Tibial nerve (tissue), 4 donors: ENCODE measurements at places on chromosomes 2 and 18.

GRCh38 chr18:57807336-57808117 is 4.4 kb upstream of the ATP8B1 start:
- no peak for DNase-seq

DNA sequence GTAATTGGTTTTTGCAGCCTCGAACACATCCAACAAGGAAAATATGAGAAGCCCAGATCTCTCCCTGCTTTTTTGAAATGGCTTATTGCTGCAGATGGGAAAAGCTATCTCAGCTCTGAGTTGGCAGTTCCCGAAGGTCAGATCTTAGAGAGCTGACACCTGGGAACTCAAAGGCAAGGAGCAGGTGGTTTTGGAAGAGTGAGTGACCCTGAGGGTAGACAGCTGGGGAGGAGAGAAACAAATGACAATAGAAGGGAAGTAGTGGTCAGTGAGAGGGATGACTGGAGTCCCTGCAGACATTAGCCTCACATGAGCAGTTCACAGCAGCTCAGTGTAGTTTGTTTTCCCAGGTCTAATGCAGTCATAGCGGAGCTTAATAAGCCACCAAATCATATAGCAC is 317.9 kb downstream of the STK39 start:
- DNase-seq = no peak

- no peak for DNase-seq
Measured at GRCh38 chr2:143572421-143572820, 443.2 kb downstream of the ARHGAP15 start.

DNA sequence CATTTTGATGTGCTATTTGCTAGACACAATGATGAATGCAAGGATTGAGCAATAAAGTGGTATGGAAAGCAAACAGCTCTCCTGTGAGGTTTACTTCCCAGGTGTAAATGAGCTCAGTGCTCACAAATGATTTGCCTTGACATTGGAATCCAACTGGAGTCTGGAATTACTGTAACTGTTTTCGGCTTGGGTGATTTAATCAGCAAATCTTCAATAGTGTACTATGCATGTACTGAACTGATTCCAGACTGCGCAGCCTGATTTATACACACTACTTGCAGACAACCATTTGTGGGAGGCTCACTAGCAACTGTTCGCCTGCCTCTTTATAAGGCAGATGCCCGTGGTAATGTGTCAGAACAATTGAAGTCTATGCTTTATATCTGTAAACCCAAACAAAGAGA is 27.9 kb upstream of the SOX11 start:
- no peak for DNase-seq

- no peak for DNase-seq
Measured at GRCh38 chr2:3447789-3448317, 68.4 kb downstream of the TRAPPC12 start.

DNA sequence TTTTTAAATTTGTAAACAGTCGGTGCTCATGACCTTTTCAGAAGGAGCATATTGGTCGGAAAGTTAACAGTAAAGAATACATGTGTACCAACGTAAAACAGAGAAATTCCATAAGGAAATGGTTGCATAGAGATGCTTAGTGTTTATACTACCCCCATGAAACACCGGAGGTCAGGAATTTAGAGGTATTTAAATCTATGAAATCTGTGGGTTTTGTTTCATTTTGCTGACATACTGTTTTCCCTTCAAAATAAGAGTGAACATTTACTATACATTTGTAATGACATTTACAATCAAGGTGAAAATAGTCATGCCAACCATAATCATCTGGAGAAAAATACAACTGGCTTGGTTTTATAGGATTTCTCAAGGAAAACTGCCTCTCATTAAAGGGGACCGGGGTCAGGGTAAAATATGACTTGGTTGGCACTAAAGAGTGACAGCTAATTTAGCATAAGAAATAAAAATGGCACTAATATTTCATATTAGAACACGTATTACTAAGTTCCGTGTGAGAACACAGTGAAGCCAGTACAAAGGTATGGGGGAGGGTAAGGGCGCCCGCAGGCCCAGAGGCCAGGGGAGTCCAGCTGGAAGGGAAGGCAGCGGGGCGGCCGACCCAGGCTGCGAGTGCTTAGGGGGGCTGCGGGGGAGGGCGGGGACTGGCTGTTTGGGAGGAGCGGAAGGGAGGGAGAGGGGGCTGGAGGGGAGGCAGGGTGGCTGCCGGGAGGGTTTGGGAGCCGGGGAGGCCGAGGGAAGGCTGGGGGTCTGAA is 1.1 kb upstream of the RNU4ATAC start:
- peak; percentile 30 for DNase-seq

- no peak for DNase-seq
Measured at GRCh38 chr2:241618296-241618805, 18.6 kb downstream of the THAP4 start.

GRCh38 chr18:25289001-25289631 is 62.9 kb downstream of the ZNF521 start:
- DNase-seq = peak; percentile 43

DNA sequence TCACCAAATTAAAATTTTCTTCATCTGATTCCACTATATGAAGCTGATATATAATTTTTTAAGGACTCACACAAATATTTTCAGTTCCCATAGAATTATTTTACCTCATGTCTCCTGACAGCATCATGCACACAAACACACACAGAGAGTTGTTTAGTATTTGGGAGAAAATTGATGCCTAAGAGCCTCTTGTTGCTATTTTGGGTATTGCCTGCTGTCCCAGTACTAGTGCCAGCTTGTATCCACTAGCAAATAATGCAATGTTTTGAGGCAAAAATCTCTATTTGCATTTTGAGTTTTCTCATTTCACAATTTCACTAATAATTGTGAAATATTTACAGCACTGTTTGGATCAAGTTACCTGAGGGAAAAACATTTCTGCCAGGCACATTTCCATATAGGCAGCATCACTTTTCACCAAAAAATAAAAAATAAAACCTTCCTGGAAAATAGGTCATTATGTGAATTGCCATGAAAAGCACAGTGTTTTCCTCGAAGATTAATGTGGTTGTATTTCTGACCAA is 328.2 kb downstream of the KCNJ3 start:
- no peak for DNase-seq

- DNase-seq = no peak
Measured at GRCh38 chr18:23542461-23542860, 39.1 kb downstream of the RMC1 start.

DNA sequence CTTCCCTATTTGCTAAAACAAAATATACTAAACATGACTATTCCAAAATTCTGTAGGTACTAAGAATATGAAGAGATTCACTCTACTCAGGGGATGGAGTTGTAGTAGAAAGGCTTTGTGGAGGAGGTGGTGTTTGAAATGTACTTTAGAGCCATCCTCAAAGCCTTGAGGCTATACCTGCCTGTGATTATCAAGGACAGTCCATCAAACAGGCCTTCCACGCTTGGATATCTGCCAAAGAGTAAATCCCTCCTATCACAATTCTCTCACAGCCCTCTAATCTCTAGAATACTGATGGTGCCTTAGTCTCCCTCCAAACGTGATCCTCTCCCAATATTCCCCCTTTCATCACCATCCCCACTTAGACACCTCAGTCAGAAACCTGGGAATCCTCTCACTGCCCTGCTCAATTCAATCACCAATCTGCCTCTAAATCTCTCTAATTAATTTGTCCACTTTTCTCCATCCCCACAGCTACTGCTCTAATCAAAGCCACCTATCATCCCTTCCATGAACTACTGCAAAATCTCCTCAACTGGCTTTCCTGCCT is 13.1 kb downstream of the SOS1 start:
- DNase-seq = no peak

DNA sequence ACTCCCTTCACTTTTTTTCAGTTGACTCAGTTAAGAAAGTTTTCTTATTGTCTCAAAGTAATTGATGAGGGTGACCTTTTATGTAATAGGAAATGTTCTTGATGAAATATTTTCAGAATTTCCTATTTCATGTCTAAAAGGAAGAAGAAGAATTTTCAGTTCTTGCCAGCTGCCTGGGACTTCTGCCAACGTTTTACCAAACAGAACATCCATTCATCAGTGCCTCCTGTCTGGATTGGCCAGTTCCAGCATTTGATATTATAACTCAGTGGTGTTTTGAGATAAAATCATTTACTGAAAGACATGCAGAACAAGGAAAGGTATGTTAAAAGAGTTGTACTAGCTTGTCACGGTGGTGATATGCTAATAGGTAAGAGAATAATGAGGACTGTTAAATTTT is 104.7 kb upstream of the MYO3B start:
- DNase-seq = peak; percentile 20

DNA sequence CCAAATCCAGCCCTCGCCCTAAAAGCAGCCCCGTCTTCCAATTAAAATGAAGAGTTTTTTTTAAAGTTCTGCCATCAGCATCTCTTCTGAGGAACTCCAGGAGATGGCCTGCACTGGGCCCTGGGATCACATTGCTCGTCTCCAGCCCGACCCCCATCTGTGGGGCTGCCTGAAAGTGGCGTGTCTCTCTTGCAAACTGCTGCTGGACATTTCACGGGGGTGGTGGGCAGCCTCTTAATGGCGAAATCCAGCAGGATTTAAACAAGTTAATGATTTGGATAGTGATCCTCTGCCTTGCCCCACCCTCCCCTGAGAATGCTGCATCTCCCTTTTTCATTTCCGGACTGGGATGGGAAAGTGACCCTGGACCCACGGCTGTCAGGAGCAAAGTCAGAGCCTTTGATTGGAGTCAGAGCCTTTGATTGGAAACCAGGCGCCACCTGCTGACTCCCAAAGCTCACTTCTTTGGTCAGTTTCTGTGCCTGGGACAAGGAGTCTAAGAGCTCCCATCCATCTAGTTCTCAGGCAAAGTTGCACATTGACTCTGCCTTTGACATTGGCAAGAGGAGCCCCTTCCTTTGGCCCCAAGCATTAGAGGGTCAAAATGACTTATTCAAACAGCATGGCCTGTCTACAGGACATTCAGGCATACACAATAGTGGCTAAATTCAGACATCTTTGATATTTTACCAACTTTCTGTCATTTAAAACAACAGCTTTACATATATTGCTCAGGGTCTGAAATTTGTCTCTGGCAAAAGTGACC is 155.2 kb downstream of the SH3BP4 start:
- peak; percentile 42 for DNase-seq

DNA sequence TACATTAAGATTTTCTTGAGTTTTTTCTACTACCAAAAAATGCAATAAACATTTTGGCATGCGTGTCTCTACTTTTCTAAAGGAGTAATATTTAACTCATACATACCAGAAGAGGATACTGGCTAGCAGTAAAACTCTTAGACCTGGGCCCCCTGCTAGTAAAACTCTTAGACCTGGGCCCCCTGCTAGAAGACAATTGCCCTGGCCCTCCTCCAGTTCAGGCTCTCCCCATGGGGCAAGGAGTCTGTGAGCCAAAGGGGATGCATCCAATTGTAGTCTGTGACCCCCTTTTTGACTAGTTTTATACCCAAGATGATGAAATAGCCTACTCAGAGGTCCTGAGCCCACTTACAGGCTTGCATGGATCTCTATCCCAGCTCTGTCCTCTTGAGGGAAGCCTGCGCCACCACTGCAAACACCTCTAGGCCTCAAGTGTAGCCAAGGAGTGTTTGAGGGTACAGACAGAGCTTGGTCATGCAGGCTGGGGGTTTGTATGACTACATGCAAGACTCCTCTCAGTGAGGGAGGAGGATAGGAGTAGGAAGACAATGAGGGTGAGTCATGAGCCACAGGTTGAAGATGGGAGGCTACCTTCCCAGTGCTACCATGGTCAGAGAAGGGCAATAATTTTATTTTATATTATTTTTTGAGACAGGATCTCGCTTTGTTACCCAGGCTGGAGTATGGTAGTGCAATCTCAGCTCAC is 45.2 kb upstream of the PGAP1 start:
- DNase-seq = no peak

- no peak for DNase-seq
Measured at GRCh38 chr2:20744366-20745335, 77.7 kb downstream of the GDF7 start.

GRCh38 chr2:135862718-135863117 is 13.5 kb downstream of the MCM6 start:
- no peak for DNase-seq

- DNase-seq = no peak
Measured at GRCh38 chr2:156532989-156533388, 96.8 kb downstream of the GPD2 start.

DNA sequence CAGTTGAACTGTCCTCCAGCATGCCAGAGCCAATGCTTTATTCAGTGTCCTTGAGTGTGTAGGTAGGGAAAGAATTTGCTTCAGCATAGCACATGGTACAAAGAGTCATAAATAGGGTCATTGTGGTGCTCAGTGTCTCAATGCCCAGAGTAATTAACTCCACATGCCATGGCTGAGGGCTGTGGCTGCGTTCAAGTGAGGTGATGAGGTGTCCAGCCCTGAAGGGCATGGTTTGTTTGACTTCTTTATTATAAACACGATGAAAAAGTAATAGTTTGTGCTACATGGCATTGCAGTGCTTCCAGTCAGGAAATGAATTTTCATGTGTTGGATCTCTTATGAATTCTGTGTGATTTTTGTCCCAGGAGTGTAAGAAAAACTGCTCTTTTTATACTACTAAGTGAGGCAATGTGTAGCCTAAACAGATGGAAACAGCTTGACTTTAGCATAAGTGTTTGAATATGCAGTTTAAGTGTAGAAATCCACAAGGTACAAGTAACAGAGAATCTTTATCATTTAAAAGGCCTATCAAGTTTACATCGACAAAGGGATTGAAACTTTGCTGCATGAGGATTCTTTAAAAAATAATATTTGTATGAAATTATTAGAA is 507.9 kb upstream of the CDH2 start:
- no peak for DNase-seq

DNA sequence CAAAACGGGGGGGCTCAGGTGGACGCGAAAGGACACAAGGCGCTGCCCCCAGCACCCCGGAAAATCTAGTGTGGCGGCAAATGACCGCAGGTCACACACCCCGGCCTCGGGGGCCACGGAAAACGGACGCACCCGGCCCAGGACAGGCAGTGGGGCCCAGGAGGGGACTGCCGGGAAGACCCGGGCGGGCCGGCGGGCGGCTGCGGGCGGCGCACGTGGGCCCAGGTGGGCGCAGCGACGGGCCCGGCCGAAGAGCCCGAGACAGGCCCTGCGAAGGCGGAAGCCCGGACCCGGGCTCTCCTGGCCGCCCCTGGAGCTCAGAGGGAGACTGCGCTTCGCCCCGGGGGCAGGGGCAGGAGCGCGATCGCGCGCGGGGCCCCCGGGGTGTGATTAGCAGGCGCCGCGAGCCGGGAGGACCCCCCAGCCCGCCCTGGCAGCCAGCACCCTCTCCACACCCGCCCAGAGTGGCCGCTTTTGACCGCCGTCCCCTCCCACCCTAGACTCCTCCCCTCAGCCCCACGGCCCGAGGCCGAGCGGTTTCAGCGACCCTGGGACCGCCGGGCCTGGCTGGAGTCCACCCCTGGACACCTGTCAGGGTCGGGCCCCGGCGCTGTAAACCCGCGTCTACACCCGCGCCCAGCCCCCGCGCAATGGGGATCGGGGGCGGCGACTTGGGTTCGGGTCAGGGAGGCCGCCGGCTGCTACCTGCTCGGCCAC is 773 bp downstream of the MBP start:
- peak; percentile 48 for DNase-seq

- DNase-seq = no peak
Measured at GRCh38 chr2:97005353-97005752, 19.0 kb upstream of the FAM178B start.

DNA sequence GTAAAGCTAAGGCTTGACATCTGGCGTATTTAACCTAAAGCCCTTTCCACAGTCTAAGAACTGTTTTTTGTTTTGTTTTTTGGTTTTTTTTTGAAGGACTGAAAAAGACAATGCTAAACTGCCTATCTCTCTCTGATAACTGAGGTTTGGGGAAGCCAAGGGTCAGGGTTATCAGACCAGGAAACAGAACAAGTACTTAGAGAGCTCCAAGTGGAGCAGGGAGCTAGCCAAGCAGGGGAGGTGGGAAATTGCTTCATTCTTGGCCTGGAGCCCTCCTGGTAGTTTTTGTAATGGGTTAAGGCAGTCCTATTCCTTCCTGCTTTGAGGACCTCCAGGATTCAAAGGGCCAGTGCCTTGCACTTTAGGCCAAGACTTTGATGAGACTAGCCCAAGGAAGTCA is 154.3 kb upstream of the LTBP1 start:
- DNase-seq = no peak
